ENCODE measurements at places on chromosomes 11 and 22.

DNA sequence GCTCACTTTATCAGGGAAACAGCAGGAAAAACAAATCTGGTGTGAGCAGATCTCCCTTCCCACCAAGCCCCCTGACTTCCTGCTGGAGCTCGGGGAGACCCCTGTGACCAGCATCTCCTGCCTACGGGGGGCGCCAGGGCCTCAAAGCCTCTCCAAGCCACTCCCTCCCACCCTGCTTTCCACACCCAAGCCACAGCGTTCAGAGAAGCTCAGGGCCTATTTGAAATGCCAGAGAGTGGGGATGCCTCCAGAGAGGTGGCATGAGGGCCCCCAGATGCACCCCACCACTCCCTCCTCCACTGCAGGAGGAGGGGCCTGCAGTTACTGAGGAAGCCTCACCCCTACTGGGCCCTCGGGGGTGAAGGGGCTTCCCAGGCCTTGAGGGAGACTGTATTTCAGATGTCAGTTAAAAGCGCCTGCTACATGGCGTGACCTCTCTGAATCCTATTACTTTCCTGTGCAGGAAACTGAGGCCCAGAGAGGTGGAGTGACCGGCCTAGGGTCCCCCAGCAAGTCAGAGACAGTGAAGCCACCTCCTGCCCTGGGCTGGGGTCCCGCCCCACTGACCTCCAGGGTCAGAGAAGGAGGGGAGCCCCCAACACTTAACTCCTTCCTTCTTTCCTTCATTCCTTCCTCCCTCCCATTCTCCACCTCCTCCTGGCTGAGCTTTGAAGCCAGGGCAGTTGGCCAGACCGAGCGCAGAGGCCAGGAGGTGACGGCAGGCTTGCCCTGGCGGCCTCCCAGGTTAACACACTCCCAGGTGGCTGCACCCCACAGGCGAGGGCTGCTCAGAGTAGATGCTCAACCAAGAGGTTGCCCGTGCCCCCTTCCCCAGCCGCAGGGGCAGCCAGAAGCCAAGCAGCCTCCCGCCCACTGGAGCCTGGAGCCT lies 6.0 kb upstream of the CDKN1C start:
- H3K36me3 ChIP-seq, result no peaks in the 10 kb centered on the region
- peaks cover 35% of the 10 kb centered on the region for H3K4me1 ChIP-seq
- peak overlapping the region; percentile 60 for H3K27ac ChIP-seq
- no peaks in the 10 kb centered on the region for H3K27me3 ChIP-seq

DNA sequence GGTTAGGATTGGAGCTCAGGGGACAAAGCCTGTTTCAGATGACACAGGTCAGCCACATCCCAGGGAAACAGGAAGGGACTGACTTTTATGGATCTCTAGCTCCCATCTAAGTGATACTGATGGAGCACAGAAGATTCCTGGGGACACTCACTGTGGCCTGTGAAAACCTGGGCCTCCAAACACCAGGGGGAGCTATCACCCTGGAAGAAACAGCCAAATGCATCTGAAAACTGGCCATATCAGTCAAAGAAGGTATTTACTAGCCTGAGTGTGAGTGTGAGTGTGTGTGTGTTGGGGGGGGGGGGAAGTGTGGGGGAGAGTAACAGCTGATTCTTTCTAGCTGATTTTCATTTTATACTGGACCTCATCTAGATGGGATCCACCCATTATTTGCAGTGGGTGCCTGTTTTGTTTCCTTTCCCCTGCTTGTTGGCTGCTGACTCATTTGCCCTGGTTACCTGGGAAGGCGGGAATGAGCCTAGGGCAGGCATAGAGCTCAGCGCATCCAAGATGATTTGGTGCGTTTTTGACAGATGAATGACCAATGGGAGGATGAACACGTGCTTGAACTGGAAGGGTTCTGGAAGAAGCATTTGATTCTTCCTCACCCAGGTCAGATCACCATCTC lies 284.0 kb downstream of the KIRREL3 start:
- H3K4me3 ChIP-seq, result no peak overlapping the region
- H3K27me3 ChIP-seq, result no peaks in the 10 kb centered on the region
- H3K27ac ChIP-seq, result no peak overlapping the region
- no peaks in the 10 kb centered on the region for H3K4me1 ChIP-seq

DNA sequence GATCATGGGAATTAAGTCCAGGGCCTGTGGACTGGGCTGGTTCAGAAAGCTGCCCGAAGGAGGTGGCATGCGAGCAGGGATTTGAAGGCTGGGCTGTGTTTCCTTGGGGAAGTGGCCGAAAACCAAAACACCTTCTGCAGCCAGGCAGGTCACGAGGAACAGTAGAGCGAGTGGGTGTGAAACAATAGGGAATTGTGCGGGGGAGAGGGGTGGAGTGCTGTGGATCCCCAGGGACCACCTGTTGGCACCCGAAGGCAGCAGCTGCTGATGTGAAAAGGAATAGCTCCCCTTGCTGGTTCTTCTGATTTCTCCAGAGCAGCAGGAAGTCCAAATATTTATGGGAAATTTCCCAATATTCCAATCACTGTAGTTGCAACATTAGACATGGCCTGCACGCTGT lies 24.6 kb downstream of the TP53I11 start:
- no peaks in the 10 kb centered on the region for H3K36me3 ChIP-seq
- no peak overlapping the region for H3K27ac ChIP-seq
- no peaks in the 10 kb centered on the region for H3K4me1 ChIP-seq
- no peaks in the 10 kb centered on the region for H3K27me3 ChIP-seq
- no peak for DNase-seq

- H3K4me3 ChIP-seq, result no peak overlapping the region
- H3K27me3 ChIP-seq, result no peaks in the 10 kb centered on the region
- H3K27ac ChIP-seq, result no peak overlapping the region
- peaks cover 8% of the 10 kb centered on the region for H3K36me3 ChIP-seq
- DNase-seq, result no peak
Observed at GRCh38 chr11:528815-529727, 6.3 kb downstream of the HRAS start.

DNA sequence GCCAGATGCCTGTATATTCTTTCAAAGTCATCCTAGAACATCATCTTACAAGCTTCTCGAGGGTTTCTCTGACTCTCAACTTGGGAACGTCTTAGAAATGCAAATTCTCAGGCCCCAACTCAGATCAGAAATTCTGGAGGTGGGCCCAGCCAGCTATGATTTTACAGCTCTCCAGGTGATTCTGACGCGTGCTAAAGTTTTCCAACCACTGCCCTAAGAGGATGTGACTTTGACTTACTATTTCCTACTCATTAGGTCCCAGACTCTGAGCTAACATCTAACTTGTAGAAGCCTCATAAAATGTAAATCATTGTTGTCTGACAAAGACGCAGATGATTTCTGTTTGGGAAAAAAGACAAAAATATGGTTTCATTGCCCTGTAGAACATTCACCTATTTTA lies 61.1 kb downstream of the IRAG1 start:
- no peak for DNase-seq
- H3K27ac ChIP-seq, result no peak overlapping the region
- no peaks in the 10 kb centered on the region for H3K36me3 ChIP-seq
- peaks cover 2% of the 10 kb centered on the region for H3K27me3 ChIP-seq

DNA sequence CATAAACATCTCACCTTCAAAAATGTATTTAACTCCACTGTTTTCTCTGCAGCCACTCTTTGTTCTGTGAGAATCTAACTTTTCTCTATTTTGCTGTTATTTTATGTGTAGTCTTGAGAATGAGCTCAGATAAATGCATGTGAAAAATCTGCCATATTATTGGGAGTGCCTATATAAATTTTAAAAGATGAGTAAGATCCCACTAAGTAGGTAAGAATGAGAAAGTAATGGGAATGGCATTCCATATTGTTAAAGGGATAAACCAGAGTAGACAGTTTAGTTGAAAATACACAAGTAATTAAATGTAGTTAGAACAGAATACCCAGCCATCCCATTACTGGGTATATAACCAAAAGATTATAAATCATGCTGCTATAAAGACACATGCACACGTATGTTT lies 817.2 kb downstream of the FAM181B start:
- H3K4me1 ChIP-seq, result no peaks in the 10 kb centered on the region
- no peak overlapping the region for H3K4me3 ChIP-seq

GRCh38 chr11:76610871-76611475 lies 59.6 kb downstream of the LRRC32 start:
- no peak overlapping the region for H3K4me3 ChIP-seq
- DNase-seq, result no peak
- no peaks in the 10 kb centered on the region for H3K36me3 ChIP-seq
- H3K27ac ChIP-seq, result no peak overlapping the region
- H3K4me1 ChIP-seq, result no peaks in the 10 kb centered on the region

DNA sequence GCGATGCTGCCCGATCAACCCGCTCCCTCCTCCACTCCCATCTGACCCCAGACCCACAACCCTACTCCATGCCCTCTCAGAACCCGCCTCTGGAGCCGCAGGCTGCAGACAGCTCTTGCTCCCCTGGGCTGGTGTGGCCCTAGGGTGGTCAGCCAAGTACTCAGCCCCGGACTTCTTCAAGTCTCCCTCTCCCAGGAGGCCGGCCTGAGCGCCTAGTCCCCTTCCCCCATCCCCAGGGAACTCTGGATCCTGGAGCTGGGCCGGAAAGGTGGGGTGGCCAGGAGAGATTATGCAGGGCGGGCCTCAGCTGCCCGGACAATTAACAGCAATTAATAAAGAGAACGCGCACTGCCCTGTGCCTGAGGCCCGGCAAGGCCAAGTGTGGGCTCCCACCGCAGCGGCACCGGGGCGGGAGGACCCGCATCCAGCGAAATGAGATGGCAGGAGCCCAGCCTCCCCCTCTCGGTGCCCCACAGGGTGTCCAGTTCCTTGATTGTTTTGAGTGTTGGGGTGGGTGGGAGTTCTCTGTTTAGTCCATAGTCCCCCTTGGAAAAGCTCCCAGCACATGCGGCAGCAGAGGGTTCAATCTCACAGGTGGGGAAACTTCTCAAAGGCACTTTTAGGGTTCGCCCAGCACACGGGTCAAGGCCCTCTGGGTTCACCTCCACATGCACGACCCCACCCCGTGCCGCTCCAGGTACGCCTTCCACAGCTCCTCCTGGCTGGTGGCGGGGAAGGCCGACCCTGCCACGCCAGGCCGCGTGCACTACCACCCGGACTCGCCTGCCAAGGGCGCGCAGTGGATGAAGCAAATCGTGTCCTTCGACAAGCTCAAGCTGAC lies 3.1 kb downstream of the TBX1 start:
- no peak overlapping the region for H3K27ac ChIP-seq
- H3K4me1 ChIP-seq, result peaks cover 44% of the 10 kb centered on the region
- H3K4me3 ChIP-seq, result no peak overlapping the region
- H3K27me3 ChIP-seq, result peaks cover 10% of the 10 kb centered on the region
- no peak for DNase-seq
- no peaks in the 10 kb centered on the region for H3K36me3 ChIP-seq

DNA sequence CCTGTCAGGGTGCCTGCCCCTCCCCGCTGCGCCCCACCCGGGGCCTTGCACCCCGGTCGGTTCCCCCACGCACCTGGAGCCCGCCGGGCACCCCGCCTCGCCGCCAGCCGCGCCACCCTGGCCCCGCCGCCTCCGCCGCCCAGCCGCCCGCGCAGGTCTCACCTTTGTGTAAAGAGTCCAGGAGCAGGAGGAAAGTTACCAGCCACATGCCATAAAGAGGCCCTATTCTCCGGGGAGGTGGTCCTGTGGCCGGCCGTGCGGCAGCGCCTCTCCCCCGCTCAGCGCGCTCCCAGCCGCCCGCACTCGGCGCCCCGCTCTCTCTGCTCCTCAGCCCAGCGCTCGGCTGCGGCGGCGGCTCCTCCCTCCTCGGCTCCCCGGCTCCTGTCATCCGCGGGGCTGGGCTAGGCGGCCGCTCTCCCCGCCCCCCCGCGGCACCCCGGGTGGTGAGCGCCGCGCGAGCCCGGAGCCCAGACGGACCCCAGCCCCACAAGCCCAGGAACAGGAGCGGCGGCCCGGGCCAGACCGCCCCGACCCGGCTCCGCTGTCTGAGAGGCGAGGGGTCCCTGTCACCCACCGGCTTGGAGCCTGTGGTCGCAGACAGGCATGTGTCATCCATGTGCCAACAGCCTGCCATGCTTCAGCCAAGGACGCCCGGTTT lies at the start of gene DSCAML1:
Gene DSCAML1, minus strand, starts transcription at position 345 of the 658 bp plus-strand sequence. Its CDS starts 137 bp downstream, at position 208.
- H3K27ac ChIP-seq, result no peak within 1 kb of the TSS
- no peak within 1 kb of the TSS for H3K4me3 ChIP-seq
- peaks cover 22% of the 10 kb centered on the region for H3K4me1 ChIP-seq
- peak; percentile 35 for DNase-seq
- peaks cover 21% of the 10 kb centered on the region for H3K27me3 ChIP-seq
- no peaks in the 10 kb centered on the region for H3K36me3 ChIP-seq

DNA sequence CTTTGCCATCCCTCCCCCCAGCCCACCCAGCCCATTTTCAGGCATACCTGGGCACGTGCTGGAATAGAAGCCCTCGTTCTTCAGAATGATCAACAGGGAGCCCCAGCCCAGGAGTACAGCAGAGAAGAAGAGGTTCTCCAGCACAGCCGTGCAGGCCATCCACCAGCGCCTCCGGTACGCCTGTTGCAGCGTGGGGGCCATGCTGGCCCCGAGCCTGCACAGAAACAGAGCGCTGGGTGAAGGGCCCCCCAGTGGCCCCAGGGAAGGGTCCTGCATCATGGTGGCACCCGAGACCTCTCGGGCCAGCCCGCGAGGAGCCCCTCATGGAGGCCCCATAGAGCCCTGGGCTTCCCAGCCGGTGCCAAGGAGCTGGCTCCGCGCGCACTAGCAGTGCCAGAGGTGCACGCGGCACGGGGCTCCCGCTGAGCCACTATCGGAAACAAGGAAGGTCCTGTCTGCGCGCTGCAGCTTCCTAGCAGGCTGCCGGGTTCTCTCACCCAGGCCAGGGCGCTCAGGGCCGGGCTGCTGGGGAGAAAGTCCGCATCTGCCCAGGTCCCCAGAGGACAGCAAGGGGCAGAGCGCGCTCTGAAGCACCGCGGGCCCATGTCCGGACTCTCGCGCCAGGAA lies 1.5 kb downstream of the SLC43A1 start:
- peak overlapping the region; percentile 47 for H3K4me3 ChIP-seq
- H3K27ac ChIP-seq, result peak overlapping the region; percentile 61
- DNase-seq, result no peak
- H3K27me3 ChIP-seq, result no peaks in the 10 kb centered on the region
- H3K4me1 ChIP-seq, result peaks cover 25% of the 10 kb centered on the region
- no peaks in the 10 kb centered on the region for H3K36me3 ChIP-seq

DNA sequence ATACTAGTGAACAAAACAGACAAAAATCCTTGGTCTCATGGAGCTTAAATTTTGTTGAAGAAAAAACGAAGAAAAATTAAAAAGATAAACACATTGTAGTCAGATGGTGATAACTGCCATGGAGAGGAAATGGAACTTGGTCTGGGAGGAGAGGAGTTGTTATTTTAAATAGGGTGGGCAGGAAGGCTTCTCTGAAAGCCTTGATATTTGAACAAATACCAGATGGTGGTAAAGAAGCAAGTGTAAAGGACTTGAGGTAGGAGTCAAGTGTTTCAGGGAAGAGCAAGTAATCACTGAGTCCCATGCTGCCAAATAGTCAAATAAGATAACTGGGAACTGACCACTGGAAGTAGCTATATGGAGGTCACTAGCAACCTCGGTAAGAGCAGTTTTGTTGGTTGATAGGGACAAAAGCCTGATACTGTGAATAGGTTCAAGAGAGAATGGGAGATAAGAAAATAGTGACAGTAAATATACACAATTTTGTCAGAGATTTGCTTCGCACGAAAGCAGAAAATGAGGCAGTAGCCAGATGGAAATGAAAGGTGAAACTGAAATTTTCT lies 55.1 kb downstream of the SESN3 start:
- peaks cover 87% of the 10 kb centered on the region for H3K36me3 ChIP-seq
- no peak overlapping the region for H3K4me3 ChIP-seq
- no peak overlapping the region for H3K27ac ChIP-seq
- DNase-seq, result no peak
- no peaks in the 10 kb centered on the region for H3K4me1 ChIP-seq
